T-helper 2 cell treated with Interferon-gamma antibody and Interleukin-4, amounts not matched to agents 100 ng/mL and 5 ng/mL, for 36 hours (primary cell): ENCODE measurements at places on chromosomes 4 and X. TPM values are rescaled to one million over a fixed set of nuclear protein-coding genes. Genes with fewer than 3 reads are reported as not detected.

The GYPA gene
- not detected in 2 replicates for total RNA-seq

The NCAPG gene
- 60.5 and 64.0 TPM in 2 replicates for total RNA-seq

The ZDHHC15 gene
- 0.02 TPM in 1 of 2 replicates, not detected in the other for total RNA-seq

The RAB41 gene
- not detected in 2 replicates for total RNA-seq

The CYBB gene
- 0.11 TPM in 1 of 2 replicates, not detected in the other for total RNA-seq

The ARFIP1 gene
- 17.1 and 20.3 TPM in 2 replicates for total RNA-seq

The NSG1 gene
- 0.59 and 0.66 TPM in 2 replicates for total RNA-seq

The SH3TC1 gene
- total RNA-seq = 14.8 and 17.1 TPM in 2 replicates

The SEPTIN6 gene
- 298 and 304 TPM in 2 replicates for total RNA-seq

The ODAPH gene
- 0.86 and 1.2 TPM in 2 replicates for total RNA-seq

The LSM6 gene
- 43.3 and 49.8 TPM in 2 replicates for total RNA-seq

The CLCN3 gene
- total RNA-seq = 30.5 and 30.8 TPM in 2 replicates

The SPOCK3 gene
- total RNA-seq = not detected in 2 replicates

The ZMYM3 gene
- 20.9 and 21.8 TPM in 2 replicates for total RNA-seq

The RHOXF2 gene
- not detected in 2 replicates for total RNA-seq

The WAS gene
- 155 and 160 TPM in 2 replicates for total RNA-seq

The ARHGEF38 gene
- not detected in 2 replicates for total RNA-seq

The ADH6 gene
- not detected in 2 replicates for total RNA-seq

The SHISA3 gene
- total RNA-seq = 0.18 and 0.23 TPM in 2 replicates

The JCHAIN gene
- not detected in 2 replicates for total RNA-seq

The TREX2 gene
- 2.2 and 2.3 TPM in 2 replicates for total RNA-seq

The ATP2B3 gene
- total RNA-seq = not detected in 2 replicates

The NAT8L gene
- 1.8 and 2.0 TPM in 2 replicates for total RNA-seq

The CDKL5 gene
- total RNA-seq = 0.45 and 0.61 TPM in 2 replicates

The BRS3 gene
- total RNA-seq = not detected in 2 replicates

The YIPF6 gene
- total RNA-seq = 15.9 and 19.1 TPM in 2 replicates

The EMCN gene
- total RNA-seq = not detected in 2 replicates

The SCD5 gene
- 0.36 and 0.59 TPM in 2 replicates for total RNA-seq

The GUCY2F gene
- total RNA-seq = not detected in 2 replicates
